ENCODE measurements at places on chromosomes 3 and 15.

GRCh38 chr3:61268644-61269043 lies 17.4 kb upstream of the FHIT start:
- DNase-seq: no peak

- DNase-seq: no peak
Measured at GRCh38 chr3:87002346-87002745, 11.4 kb upstream of the VGLL3 start.

GRCh38 chr3:24406900-24407299 lies 87.8 kb downstream of the THRB start:
- DNase-seq: no peak

GRCh38 chr3:64943866-64944265 lies 256.1 kb upstream of the ADAMTS9 start:
- DNase-seq: peak; percentile 24

GRCh38 chr3:50580683-50581458 lies 11.5 kb downstream of the HEMK1 start:
- no peak for DNase-seq

- DNase-seq: no peak
Measured at GRCh38 chr3:43345246-43345645, 58.9 kb downstream of the SNRK start.

- no peak for DNase-seq
Measured at GRCh38 chr15:34951993-34952392, 17.5 kb downstream of the AQR start.

DNA sequence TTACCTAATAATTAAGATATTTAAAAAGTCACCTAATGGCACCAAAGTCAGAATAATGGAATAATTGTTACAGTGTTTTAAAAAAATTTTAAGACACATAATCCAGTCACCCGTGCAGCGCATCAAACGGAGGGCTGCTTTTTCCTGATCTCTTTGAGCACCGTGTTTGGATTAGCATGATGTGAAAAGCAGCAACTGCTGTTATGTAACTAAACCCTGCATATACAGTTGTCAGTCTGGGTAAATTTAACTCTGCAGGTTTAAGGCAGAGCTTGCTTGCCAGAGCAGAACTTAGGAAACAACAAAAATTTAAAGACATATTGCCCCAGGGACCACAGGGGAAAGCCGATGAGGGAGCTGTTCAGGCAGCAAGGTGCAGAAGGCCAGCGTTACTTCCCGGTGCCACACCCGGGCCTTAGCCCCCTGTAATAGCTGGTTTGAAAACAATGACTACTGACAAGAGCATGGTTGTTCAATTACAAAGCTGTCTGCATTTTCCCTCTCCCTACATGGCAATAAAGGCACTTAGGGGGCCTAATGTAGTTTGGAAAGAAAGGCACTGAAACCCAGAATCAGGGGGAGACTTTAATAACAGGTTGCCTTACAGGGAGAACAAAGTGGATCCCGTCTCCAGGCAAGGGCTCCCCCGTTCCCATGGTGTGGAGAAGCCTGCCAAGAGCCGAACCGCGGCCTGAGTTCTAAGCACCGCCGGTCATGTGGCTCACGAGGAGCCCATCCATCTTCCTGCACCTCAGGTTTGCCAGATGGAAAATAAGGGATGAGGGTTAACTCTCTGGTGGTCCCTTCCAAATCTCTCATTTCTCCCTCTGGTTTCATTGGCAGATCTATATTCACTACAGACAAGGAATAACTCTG lies 32.2 kb downstream of the RORA start:
- DNase-seq: no peak

DNA sequence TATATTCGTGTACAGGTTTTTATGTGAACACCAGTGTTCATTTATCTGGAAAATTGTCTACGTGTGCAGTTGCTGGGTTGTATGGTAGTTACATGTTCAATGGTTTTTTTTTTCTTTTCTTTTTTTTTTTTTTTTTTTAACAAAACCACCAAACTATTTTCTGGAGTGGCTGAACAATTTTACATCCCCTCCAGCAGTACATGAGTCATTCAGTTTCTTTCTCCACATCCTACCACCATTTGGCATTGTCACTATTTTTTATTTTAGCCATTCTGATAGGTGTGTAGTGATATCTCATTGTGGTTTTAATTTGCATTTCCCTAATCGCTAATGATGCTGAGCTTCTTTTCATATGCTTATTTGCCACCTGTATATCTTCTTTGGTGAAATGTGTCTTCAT lies 256.3 kb upstream of the EOMES start:
- DNase-seq: no peak

- no peak for DNase-seq
Measured at GRCh38 chr3:194139814-194140391, 4.0 kb downstream of the HES1 start.

DNA sequence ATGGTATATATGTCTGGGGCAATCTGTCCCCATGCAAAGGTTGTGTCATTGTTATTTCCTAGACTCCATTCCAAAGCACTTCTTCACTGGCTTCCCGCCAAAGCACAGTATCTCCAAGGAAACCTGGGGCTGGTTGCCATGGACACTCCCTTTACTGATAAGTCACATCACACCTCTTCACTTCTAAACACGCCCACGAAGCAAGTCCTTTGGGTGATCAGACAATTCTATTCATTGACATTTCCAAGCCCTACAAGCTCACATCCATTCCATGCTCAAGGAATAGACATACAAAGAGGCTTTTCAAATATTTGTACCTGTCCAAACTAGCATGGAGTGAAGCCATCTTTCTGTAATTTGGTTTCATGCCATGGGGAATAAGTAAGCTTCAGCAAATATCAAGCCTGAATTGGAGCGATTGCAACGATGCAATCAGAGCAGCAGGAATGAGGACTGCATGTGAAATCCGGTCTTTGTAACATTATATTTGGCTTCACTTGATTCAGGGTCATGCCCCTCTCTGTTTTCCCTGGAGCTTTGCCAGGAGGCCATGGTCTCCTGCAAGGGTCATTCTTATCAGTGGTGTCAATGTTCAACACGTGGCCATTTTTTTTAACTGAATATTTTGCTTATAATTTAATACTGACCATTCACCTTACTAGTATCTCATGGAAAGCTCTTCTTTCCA lies 201.6 kb upstream of the TMC3 start:
- no peak for DNase-seq

DNA sequence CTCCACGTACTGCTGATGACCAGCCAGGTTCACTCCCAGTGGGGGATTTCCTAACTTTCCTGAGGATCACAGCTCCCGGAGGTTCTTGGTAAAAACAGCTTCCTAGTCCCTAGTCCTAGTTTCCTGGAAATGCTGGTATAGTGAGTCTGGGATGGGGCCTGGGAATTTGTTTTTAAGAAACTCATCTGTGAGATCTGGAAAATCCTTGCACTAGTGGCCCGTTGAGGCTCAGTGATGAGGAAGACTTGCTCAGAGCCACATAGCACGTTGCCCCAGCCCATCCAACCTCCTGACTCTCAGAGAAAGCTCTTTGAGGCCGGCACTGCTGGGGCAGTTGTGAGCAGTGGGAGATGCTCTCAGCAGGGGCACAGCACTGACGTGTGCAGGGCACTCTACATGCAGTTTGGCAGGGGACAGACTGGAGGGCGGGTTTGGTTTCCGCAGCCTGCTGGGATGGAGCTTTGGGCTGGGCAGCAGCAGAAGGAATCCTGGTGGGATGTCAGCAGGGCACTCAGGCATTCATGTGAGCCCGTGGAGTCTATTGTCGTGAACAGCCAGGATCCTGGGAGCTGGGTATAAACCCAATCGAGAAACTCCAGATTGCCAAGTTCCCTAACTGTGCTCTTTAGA lies 31.6 kb downstream of the SAXO2 start:
- no peak for DNase-seq

DNA sequence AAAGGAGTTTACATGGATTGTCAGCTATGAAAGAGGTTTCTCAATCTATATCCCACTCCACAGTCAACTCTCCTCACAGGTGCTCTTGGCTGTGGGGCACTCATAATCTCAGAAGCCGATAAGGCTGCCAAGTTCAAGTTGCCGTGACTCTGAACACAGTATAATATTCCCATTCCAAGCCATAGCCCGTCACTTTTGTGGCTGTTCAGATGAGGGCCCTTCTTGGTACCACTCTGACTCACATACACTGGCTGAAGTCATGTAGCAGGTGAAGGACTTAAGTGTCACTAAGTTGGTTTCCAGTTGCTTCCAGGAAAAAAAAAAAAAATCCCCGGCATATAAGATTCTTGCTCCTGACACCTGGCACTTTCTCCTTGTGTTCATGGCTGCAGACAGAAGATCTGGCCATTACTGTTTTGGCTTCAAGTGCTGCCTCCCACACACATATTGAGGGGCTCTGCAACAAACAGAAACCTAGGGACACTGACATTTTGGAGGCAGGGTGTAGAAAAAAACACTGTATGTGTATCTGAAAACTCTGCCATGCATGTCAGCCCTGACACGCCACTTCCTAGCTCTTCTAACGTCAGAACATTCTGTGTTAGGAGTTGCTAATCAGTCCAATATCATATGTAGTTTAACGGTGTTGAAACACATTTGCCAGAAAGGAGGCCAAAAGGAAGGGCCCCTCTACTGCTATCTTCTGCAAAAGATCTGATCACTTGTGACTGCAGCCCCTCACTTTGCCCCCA lies 170.2 kb upstream of the ICE2 start:
- DNase-seq: no peak

DNA sequence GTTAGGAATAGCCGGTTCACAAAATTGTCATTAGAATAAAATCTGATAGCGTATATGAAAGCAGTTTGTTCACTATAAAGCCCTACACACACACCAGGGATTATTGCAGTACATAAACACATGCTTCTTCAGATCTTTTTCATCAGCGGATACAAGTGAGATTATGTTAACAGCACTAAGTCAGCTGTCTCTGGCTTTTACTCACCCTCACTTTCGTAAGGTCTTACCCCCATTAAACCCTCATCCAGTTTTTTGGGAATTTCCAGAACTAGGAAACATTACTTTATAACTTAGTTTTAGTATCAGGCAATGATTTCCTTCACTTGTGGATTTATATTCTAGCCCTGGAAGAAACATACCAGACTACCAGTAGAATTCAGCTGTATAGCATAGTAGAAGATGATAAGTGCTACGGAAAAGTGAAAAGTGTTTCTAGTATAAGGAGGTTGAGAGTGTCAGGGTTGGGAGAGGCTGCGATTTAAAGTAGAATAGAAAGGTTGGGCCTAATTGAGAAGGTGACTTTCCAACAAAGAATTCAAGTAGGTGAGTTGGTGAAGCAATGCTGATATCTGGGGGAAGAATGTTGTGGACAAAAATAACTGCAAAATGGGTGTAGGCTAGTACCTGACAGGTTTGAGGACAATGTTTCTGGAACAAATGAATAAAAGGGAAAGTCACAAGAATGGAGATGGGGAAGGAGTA lies 22.7 kb downstream of the TMEM207 start:
- DNase-seq: no peak

- no peak for DNase-seq
Measured at GRCh38 chr3:179837374-179837773, 184.5 kb downstream of the USP13 start.

- no peak for DNase-seq
Measured at GRCh38 chr3:157387708-157388435, 48.8 kb upstream of the PTX3 start.

DNA sequence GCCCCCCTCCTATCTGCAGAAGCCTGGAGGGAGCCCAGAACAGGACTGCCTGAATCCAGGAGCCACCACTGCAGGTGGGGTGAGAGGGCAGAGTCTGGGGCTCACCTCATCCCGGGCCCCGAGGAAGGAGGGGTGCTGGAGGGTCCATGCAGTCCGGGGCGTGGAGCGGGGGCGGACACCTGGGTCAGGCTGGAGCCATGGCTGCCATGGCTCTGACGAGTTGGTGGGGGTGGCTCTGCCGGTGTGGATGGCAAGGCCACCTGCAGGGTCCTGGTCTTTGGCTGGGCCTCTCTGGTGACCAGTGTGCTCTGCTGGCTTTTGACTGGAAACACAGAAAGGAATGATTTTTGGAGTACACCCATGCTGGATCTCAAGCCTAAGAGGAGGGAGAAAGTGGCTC lies 47.4 kb downstream of the DZIP1L start:
- no peak for DNase-seq

DNA sequence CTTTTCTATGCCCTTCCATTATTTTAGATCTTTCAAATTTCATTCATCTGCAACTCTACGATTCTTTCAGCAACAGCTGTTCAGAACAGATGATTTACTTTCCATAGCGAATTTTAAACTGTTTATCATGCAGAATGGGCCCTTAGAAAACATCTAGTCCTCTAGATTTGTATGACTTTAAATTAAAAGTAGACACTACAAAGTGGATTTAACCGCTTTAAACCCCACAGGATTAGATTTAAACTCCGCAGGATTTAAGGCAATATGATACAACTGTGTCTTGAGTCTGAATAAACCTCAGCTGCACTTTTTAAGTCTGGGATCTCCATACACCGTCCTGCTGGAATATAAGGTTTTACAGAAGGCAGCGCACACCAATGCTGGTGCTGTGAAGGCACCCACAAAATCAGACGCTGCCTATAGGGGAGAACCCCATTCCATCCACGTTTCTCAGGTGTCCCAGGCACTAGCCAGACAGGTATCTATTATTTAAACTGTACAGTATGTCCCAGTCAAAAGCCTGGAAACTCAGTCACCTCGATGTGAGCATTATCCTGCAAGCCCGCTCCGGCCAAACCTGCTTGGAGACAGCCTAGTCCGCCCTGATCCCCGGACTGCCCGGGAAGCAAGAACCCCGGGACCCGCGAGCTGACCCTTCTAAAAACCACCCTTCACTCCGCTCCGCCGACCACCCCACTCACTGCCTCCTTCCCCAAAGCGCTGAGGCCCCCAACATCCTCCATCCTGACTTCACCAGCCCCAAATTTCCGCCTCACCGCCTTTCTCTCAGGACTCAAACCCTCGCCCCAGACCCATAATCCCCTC lies 768 bp downstream of the ANO10 start:
- DNase-seq: peak; percentile 57

- no peak for DNase-seq
Measured at GRCh38 chr15:60116456-60117089, 112.5 kb downstream of the FOXB1 start.

GRCh38 chr3:1696669-1697275 lies 401.9 kb upstream of the CNTN4 start:
- no peak for DNase-seq

- DNase-seq: no peak
Measured at GRCh38 chr15:93359425-93360131, 270.6 kb upstream of the RGMA start.

DNA sequence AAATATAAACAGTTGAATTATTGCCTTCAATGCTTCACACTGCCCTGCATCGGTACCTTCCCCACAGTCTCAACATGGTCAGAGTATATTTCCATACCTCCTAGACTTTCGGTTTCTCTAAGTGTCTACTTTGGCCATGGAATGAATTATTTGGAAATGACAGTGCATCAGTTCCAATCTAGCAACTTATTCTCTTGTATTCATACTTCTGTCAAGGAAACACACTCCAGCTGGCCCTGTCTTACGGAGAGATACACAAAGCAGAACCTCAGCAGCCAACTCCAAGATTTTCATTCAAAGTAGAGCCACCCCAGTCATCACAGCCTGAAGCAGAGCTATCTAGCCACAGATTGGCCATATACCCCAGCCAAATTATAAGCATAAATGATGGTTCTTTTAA lies 518.4 kb upstream of the UBE2E2 start:
- no peak for DNase-seq
